ENCODE measurements at places on chromosomes 4 and X.

GRCh38 chr4:152079543-152080293 is 318.9 kb upstream of the GATB start:
- DNase-seq: no peak

DNA sequence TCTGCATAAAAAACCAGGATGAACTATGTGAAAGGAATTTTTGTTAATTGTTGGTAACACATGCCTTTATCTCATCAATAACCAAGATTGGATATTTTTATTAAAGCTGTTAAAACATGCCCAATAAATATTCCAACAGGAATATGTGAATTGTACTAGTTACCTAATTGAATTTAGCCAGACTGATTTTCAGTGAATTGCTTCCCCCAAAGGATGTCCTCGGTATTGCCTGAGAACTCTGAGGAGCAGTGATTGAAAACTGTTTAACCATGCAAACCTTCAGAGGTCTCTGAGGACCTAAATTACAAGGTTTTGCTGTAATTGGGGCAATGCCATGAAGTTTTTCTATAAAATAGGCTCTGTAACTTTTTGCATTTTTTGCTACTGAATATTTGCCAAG is 66.6 kb downstream of the BLTP1 start:
- DNase-seq: no peak

- DNase-seq: peak; percentile 9
Observed at GRCh38 chr4:77465271-77465670, 140.3 kb upstream of the CXCL13 start.

- DNase-seq: no peak
Observed at GRCh38 chr4:102501447-102501696, 213 bp downstream of the NFKB1 start.

DNA sequence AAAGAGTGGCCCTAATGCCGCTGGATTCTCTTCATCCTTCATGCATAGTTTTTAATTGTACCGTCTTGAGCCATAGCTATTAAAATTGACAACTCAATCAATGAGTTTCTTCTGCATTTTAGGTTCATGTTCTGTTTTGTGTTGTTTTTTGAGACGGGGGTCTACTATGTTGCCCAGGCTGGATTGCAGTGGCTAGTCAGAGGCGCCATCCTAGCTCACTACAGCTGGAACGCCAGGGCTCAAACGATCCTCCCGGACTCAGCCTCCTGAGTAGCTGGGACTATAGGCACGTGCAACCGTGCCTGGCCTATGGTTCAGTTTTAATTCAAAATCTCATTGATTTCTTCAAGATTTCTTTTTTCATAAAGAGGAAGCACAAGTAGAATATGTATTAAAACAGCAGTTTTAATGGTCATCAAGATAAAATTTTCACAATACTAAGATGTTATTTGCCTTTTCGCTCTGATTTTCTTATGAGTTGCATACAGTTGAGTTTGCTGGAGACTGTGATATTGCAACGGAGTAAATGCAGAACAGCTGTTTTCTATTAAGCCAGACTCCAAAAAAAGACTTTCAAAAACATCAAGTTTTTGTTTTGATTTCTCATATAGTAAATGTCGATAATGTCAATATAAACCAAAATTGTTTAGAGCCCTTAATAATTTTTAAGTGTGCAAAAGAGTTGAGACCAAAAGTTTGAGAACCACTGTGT is 1.1 kb upstream of the STX18 start:
- no peak for DNase-seq

DNA sequence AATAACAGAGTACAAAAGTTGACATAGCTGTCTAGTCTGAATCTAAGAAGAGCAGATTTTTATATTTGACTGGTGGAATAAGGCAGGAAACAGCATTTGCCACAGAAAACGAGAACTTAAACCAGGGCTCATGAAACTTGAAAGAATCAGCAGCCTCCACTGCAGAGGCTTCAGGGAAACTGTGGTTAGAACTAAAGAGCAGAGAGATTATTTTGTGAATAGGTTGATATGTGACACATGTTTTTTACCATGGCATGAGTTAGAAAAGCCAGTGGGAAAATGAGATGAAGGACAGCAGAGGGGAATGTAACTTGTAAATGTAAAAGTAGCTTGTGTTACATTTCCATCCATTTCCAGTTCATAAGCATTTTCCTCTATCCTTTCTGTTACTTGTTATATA is 63.7 kb upstream of the CAMK2D start:
- DNase-seq: no peak

DNA sequence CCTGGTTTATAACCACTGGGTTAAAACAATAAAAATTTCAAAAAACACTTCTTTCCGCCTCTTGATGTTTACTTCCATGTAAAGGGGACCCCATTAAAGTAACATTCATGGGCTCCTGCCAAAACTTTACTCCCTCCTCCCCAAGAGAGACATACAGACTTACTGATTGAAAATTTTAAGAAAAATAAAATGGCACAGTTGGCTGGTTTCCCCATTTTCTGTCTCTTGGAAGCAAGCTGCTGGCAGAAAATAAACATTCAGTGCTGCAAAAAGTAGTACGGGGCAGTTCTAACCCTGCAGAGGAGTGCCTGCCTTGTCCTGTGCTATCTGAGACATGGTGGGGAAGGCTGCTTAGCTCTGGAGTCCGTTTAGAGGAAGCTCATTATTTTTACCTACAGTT is 187.3 kb upstream of the INTU start:
- no peak for DNase-seq

- DNase-seq: no peak
Observed at GRCh38 chrX:130343411-130343810, 3.7 kb downstream of the SLC25A14 start.

DNA sequence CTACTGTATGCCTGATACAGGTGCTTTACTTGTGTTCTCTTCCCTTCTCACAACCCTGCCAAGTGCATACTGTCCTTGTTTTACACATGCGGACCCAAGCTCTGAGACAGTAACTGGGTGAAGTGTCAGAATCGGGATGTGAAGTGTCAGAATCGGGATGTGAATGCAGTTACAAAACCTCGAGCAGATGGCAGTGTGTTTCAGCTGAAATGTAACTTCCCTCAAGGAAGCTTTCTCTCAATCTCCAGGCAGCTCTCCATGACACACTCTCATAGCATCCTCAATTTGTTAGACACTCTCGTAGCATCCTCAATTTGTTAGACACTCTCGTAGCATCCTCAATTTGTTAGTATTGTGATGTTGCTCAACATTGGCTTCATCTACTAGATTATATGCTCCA is 1.1 kb upstream of the HPSE start:
- DNase-seq: no peak

DNA sequence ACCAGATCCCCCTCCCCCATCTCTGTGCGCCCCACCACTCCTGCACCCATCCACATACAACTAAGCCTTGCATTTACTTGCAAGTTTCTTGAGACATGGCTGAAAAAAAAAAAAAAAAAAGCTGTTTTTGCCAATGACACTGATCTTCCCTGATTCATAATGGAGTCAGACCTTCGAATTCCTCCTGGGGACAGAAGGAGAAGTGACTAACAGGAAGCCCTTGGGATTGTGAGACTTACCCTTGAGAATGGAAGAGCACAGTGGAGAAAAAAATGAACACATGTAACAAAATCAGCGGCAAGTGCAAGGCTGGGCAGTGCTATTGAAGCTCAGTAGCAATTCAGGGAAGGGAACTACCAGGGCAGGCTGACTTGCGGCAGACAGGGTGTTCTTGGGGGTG is 288.4 kb downstream of the BCOR start:
- DNase-seq: no peak

GRCh38 chr4:100190643-100191600 is 654 bp upstream of the DDIT4L start:
- DNase-seq: no peak

DNA sequence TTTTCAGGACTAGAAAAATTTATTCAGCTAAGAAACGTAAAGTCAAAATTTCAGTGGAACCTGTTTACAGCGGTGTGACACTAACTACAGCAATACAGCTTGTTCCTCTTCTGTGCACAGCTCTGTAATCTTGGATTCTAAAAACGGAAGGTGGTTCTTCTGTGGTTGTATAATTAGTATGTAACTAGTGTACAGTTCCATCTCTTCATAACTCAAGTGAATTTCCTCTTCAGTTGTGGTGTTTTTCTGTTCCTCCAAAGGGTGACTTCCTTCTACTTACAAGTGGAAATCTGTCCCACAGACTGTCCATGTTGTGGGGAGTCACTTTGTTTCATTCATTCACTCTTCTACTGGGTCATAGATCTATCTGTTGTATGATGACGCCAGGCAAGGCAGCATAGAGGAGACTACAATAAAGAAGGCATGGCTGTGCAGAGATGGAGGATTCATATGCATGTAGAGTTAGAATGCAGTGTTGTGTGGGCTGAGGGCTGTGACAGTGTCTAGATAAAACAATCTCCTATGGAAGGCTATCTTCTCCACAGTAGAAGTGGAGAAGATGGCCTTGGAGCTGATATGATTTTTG is 5.4 kb downstream of the DAPP1 start:
- no peak for DNase-seq

- DNase-seq: no peak
Observed at GRCh38 chr4:113776679-113777078, 15.1 kb upstream of the CAMK2D start.

- no peak for DNase-seq
Observed at GRCh38 chr4:15690020-15690809, 8.6 kb downstream of the FAM200B start.

GRCh38 chrX:18702362-18703195 is 4.9 kb upstream of the PPEF1 start:
- DNase-seq: no peak

- DNase-seq: no peak
Observed at GRCh38 chr4:12875640-12876243, 608.4 kb downstream of the RAB28 start.

DNA sequence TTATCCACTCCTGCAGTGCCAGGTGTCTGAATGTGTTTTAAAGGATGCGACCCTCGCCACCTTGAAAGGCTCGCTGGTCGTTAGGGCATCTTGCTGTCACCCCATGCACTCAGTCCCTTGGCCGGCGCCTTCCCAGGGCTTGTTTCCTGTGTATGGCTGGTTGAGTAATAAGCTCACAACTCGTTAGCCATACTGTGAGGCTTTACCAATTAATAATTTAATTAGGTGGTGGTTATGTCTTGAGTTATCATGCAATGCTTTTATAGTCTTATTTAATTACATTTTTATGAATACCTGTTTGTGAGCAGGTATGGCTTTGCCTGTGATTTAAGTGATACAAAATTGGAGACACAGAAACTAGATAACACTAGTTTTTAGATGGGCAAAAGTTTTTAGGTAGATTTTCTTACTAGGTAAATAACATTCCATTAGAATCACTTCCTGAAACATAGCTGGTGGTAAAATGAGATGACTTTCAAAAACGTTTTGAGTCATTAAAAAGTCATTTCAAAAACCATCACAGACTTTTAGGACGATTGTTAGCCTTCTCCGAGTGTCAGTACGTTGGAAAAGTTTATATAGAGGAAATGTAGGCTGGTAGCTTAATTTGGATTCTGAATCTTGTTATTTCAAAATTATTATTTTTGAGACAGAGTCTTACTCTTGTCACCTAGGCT is 18.2 kb downstream of the PTTG2 start:
- DNase-seq: no peak

- DNase-seq: no peak
Observed at GRCh38 chrX:28491941-28492340, 95.3 kb upstream of the IL1RAPL1 start.

GRCh38 chrX:38247051-38247450 is 26.4 kb upstream of the SRPX start:
- no peak for DNase-seq

DNA sequence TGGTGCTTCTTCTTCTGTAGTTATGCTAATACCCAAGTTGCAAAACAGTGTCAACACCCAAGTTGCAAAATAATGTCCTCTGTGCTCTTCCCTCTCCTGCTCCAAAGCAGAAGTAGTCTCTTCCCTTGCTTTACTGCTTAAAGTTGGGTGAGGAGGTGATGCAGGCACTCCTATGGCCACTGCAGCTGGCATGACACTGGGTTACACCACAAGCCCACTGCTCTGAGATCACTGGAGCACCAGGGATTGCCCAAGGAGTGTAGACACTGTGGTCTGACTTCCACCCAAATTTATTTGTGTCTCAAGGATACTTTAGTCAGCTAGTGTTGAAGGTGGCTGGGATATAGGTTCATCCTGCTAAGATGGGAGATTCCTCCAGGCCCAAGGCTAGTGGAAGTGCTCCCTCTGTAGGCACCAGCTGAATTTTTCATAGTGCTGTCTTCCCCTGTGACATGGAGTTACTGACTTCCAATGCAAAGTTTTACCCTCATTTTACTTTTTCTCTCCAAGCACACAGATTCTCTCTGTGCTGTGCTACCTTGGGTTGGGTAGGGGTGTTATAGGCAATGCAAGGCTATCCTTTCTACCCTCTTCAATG is 196.2 kb upstream of the TENT5D start:
- DNase-seq: no peak

DNA sequence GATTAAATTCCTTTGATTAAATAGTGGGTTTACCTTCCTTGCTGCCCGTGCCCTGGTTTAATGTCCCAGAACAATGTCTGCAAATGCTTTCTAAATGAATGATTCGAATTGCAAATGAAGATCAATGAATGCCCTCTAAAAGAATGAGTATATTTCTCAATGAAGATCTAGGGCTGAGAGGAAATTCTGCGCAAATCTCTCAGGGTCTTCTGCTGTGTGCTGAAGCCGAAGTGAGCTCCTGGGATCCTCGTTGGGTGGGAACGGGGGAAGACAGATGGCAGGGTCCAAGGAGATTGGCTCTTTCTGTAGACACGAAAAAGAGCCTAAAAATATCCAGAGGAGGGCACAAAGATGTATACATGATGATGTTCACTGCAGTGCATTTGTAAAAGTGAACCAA is 224.8 kb downstream of the STIM2 start:
- no peak for DNase-seq

GRCh38 chr4:37994569-37994968 is 34.4 kb downstream of the PTTG2 start:
- DNase-seq: no peak

- no peak for DNase-seq
Observed at GRCh38 chr4:126071346-126072333, 756.9 kb downstream of the FAT4 start.

DNA sequence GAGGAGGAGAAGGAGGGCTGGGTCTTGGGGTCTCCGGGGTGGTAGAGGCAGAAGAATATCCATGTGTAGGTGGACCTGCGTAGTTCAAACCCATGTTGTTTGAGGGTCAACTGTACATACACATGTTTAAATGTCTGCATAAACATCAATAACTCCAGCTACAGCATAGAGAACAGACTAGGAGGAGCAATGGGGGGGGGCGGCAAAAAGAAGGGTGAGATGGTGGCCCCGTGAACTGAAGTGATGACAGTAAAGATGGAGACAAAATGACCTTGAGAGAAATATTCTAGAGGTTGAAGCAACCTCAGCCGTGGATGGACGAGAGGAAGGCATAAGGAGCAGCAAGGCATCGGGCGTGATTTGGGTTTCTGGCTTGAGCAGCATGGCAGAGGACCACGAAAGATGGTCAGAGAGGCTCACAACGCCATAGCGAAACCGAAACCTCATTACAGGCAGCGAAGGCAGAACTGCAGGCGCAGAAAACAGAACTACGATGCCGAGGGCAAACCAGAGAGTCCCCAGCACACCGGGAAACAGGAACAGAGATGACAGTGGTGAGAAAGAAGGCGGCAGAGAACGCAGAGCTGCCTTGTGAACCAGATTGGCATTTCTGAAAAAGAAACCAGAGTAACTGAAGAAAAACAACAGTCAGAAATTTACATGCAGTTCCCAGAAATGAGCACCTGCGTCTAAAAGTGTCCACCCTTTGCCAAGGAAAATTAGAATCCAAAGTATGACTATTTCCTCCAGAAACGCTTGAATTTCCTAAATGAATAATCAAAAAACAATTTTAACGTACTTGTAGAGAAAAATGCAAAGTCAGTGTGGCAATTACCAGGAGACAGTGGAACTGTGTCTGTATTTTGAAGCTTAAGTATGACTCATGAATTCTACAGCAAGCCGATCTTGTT is 50.3 kb upstream of the ENPP6 start:
- DNase-seq: no peak

- DNase-seq: no peak
Observed at GRCh38 chr4:38060829-38061431, 100.7 kb downstream of the PTTG2 start.
